Left lobe of liver (tissue), 2 donors: ENCODE measurements at places on chromosomes 11 and 22. TPM values are rescaled to one million over a fixed set of nuclear protein-coding genes. Genes with fewer than 3 reads are reported as not detected.

Gene MAFF
- total RNA-seq = 2.5 TPM

Gene SYT12
- 4.8 TPM for total RNA-seq

Gene AIFM3
- total RNA-seq = 1.3 TPM

Gene CCDC87
- total RNA-seq = 0.10 TPM

Gene TAGLN
- total RNA-seq = 67.3 TPM

Gene NXPE1
- not detected for total RNA-seq

Gene NAALAD2
- total RNA-seq = 0.25 TPM

Gene SPDYC
- 1.2 TPM for total RNA-seq
